Activated CD8-positive, alpha-beta memory T cell treated with anti-CD3 and anti-CD28 coated beads for 4 hours (primary cell): ENCODE measurements at places on chromosomes 1 and 21.

GRCh38 chr1:204124639-204125038 lies 27.2 kb downstream of the ETNK2 start:
- DNase-seq: no peak

GRCh38 chr1:234108921-234109320 lies 204.4 kb downstream of the SLC35F3 start:
- no peak for DNase-seq

- DNase-seq: no peak
Measured at GRCh38 chr1:193415256-193415655, 228.8 kb upstream of the B3GALT2 start.

- DNase-seq: no peak
Measured at GRCh38 chr1:240404286-240404685, 207.7 kb downstream of the GREM2 start.

- DNase-seq: no peak
Measured at GRCh38 chr1:4488018-4488417, 166.4 kb upstream of the AJAP1 start.

DNA sequence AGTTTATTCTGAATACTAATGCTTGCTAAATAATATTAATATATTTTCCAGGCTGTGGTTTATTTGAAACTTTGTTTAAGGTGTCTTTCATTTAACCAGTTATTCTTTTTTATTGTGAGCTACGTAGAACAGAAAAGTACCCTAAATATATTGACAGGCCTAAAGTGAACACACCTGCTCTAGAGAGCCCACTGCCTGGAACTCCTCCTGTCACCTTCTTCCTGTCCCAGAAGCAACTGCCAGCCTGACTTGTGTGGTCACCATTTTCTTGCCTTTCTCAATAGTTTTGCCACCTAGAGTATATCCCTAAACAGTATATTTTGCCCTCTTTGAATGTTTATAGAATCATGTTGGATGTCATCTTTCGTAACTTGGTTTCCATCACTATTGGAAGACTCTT lies 48.5 kb downstream of the SCCPDH start:
- no peak for DNase-seq

DNA sequence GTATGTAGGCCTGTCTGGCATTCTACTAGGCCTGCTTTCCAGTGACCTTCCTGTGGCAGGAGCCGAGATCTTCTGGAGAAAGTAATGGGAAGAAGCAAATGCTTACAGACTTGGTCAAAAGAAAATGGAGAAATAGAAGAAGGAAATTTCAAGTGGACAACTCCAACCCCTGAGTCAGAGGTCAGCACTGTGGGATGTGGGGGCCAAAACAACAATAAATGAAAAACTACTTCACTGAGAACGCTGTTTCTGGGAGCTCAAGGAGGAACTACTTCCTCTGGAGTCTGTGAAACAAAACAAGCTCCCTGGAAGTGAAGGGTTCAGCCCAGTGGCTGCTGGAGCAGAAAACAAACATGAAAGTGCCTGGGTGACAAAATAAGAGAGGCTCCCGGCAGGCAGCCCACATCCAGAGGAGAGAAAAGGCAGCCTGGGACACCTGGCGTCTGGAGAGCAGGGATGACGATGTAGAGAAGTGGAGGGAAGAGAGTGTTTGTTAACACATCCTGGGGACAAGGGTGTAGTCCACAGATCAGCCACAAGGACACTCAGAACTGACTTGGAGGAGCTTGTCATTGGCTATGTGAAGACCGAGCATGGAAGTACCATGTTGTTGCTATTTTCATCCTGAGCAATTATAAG lies 355.2 kb downstream of the SMYD3 start:
- no peak for DNase-seq

GRCh38 chr21:44426663-44427191 lies 28.6 kb upstream of the LRRC3 start:
- no peak for DNase-seq

GRCh38 chr1:30451532-30452125 lies 271.8 kb downstream of the MATN1 start:
- no peak for DNase-seq

DNA sequence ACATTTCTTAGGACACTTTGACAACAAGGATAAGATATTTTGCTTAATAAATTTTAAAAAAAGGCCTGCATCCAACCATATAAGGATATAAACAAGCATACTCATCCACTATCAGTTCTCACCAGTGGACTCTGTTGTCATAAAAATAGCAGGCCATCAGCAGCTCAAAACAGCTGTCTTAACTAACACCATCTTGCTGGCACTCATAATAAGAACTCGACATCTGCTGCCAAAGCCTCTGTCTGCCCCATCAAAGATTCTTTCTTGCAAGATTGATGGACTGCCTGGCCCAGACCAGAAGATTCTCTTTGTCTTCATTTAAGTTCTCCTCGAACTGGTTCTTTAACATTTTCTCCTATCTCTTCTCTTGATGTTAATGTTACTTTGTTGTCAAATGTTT lies 10.1 kb downstream of the JMJD4 start:
- DNase-seq: no peak

GRCh38 chr21:33261635-33262034 lies 4.5 kb upstream of the IL10RB start:
- no peak for DNase-seq

DNA sequence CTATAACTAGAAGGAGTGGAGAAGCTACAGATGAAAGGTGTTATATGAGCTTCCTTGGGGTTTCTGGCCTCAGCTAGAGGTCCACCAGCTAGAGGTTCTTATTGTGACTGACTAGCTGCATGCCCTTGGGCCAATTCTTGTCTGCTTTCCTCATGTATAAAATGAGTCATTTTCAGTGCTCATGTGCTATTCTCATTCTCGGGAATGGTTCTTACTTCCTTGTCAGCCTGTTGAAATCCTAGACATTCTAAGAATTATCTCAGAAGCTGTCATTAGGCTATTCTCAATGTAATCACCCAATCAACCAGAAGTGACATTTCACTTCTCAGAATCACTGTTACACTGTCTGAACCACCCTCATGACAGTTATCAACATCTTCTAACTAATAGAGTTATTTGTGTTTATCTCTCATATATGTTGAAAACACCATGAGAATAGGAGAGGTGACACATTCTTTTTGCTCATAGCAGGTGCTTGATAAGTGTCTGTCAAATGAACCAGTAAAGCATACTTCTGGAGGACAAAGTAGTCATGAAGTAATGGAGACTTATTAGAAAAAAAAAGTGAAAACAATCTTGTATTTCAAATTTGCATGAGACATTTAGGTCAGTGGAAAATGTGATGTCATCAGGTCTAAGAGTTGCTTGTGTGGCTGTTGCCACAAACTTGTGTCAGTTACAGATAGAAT lies 122.8 kb upstream of the IVNS1ABP start:
- DNase-seq: no peak

GRCh38 chr1:77489910-77490309 lies 192.5 kb downstream of the ZZZ3 start:
- DNase-seq: no peak

DNA sequence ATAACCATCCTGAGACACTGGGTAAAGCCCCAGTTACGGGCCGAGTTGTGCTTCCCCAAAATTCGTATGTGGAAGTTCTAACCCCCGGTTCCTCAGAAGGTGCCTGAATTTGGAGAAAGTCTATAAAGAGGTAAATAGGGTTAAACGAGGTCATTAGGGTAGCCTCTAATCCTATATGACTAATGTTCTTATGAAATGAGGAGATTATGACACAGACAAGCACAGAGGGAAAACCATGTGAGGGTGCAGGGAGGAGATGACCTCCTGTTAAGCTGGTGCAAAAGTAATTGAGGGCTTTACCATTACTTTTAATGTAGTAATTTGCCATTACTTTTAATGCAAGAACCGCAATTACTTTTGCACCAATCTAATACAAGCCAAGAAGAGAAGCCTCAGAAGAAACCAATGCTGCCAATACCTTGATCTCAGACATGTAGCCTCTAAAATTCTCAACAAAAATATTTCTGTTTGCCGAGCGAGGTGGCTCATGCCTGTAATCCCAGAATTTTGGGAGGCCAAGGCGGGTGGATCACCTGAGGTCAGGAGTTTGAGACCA lies 260.8 kb downstream of the GPATCH2 start:
- no peak for DNase-seq

GRCh38 chr1:60091195-60091715 lies 17.7 kb upstream of the C1orf87 start:
- no peak for DNase-seq

GRCh38 chr1:226977643-226978431 lies 37.7 kb downstream of the COQ8A start:
- DNase-seq: no peak

DNA sequence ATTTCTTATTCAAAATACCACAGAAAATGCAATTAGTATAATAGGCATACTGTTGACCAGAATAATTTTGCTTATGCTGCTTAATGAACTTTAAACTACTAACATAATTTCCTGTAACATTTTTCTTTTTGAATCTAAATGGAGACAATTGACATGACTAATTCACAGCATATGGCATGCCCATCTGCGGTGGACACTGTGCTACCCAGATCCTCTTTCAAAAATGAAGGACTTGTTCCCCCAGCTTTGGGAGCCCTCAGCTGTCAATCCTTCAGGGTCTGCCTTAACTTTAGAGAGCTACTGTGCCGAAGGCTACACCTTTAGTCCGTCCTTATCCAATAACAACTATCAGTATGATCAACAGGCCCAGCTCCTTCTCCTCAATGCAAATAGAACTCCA lies 789.0 kb downstream of the PLA2G4A start:
- no peak for DNase-seq

DNA sequence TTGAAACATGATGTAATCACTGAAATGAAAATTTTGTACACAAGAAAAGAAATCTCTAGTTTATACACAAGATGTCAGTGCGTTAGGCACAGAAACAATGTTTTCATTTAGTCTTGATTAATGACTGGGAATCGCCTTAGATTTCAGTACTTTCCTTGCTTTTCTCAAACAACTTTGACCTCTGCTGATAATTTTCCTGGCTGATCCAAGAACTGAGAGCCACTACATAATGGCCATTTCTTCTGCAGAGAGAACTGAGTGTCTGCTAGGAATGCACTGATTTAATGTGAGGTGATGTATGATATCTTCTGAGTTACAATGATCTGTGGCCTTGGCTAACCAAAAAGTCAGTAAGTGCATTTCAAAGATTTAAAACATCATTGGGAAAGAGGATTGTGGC lies 308.1 kb downstream of the CTH start:
- DNase-seq: no peak

GRCh38 chr1:71307451-71307850 lies 226.6 kb upstream of the ZRANB2 start:
- no peak for DNase-seq

- DNase-seq: no peak
Measured at GRCh38 chr1:211722277-211723175, 47.1 kb upstream of the NEK2 start.

DNA sequence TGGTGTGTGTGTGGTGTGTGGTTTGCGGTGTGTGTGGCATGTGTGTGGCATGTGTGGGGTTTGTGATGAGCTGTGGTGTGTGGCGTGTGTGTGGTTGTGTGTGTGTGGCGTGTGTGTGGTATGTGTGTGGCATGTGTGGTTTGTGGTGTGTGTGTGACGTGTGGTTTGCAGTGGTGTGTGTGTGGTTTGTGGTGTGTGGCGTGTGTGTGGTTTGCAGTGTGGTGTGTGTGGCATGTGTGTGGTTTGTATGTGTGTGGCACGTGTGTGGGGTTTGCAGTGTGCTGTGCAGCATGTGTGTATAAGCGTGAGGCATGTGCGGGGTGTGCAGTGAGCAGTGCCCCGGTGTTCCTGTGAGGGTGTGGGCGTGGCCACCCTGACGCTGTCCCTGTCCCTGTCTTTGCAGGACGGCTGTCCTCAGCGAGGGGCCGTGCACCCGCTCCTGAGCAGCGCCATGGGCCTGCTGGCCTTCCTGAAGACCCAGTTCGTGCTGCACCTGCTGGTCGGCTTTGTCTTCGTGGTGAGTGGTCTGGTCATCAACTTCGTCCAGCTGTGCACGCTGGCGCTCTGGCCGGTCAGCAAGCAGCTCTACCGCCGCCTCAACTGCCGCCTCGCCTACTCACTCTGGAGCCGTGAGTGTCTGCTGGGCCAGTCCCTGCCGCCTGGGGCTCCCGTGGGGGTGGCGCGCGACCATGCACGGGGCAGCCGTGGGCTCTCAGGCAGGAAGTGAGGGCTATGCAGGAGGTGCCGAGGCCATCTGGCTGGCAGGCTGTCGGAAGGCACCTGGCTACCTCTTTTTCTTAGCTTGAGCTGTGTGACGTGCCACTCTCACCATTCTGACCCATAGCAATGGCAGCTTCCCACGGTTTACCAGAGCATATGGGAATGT lies 52.6 kb upstream of the TRAPPC10 start:
- DNase-seq: no peak

GRCh38 chr1:30506291-30507015 lies 216.9 kb downstream of the MATN1 start:
- DNase-seq: no peak

DNA sequence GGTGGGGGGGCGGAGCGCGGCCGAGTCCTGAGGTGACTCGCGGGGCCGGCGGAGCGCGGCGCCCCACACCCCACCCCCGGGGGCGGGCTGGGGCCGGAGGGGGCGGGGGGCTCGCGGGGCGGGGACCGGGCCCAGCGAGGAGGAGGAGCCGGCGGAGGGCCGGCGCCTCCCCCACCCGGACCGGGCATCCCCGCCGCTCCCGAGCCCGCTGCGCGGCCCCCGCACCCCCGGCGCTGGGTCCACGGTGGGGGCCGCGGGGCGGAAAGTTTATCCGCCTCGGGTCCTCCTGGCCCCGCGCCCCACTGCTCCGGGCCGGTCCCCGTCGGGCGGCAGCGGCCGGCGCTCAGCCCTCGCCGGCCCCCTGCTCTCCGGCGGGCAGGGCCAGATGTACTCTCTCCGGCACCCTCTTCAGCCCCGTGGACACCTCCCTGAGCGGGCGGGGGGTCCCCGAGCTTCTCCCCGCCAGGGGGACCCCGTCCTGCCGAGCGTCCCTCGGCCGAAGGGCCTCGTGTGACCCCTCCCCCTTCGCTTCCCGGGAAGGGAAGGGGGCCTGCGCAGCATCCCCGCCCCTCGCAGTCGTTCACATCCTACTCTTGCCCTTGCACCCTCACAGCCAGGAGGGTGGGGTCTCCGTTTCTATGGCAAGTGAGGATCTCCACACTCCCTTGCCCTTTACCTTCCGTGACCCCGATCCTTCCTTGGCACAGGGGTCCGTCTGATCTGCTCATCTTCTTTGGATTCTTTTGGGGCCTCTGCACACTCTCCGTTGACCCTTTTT lies 663 bp downstream of the CAMTA1 start:
- DNase-seq: peak; percentile 8

DNA sequence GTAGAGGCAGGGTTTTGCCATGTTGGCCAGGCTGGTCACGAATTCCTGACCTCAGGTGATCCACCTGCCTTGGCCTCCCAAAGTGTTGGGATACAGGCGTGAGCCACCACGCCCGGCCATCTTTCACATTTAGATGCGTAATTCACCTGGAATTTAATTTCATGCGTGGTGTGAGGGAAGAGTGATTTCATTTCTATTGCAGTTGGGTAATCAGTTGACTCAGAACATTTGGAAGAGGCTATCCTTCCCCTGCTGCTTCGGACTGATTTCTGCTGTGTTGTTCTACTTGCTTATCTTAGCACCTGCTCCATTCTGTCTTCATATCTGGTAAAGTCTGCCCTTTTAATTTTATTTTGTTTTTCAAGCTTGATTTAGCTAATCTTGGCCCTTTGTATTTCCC lies 19.1 kb downstream of the DIP2A start:
- no peak for DNase-seq
